ENCODE measurements at places on chromosomes 7 and 10.

DNA sequence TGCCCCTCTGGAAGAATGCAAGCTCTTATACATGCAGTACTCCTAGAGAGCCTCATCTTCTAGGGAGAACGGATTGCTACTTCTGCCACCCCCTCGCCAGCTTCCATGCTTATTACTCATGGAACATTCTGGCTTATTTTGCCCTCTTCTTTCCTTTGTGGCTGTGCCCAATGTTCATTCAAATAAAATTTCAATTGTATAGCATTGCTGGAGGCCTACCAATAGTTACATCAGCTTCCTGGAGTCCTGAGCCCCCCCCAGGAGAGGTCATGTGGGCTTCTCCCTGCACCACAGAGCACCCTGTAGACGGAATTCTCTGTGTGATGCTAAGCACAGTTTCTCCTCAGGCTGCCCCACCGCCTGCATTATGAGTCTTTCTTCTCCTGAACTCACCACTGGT lies 1094.0 kb downstream of the KCNMA1 start:
- DNase-seq = no peak

DNA sequence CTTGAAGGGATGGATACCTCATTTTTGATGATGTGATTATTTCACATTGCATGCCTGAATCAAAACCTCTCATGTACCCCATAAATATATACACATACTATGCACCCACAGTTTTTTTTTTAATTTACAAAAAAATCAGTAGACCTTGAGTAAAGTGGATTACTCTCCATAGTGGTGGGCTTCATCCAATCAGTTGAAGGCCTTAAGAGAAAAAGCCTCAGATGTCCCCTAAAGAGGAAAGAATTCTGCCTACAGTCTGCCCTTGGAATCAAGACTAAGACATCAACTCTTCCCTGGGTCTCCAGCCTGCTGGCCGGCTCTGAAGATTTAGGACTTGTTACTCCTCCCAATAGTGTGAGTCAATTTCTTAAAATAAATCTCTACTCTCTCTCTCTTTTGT lies 1.1 kb downstream of the AZGP1 start:
- DNase-seq = no peak

DNA sequence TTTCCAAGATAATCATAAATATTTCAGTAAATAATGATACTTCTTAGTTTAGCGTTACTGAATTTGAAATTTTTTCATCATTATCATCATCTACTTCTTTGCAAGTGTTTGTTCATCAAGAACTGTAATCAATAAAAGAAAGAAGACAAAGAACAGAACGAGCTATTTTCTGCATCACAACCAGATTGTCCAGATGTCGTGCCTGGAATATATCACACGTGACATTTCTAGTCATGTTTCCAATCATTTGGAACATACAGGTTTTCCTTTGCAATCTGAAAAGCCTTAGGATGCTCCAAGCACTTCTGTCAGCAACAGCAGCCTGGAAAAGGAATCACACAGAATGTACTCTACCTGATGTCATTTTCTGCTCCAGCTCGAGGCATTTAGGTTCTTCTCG lies 107.4 kb downstream of the FAM107B start:
- DNase-seq = no peak

DNA sequence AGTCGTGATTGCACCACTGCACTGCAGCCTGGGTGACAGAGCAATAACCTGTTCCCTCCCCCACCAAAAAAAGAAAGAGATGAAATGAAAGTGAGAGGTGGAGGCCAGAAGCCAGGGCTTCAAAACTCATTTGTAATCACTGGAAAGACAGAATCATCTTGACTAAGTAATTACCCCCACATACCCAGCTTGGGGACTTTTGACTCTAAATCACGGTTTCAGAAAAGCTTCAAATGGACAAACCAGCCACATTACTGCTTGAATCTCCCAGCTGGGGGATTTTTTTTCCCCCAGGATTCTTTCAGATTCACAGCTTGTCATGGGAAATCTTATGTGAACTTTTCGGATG lies 361.0 kb downstream of the FRMD4A start:
- no peak for DNase-seq

DNA sequence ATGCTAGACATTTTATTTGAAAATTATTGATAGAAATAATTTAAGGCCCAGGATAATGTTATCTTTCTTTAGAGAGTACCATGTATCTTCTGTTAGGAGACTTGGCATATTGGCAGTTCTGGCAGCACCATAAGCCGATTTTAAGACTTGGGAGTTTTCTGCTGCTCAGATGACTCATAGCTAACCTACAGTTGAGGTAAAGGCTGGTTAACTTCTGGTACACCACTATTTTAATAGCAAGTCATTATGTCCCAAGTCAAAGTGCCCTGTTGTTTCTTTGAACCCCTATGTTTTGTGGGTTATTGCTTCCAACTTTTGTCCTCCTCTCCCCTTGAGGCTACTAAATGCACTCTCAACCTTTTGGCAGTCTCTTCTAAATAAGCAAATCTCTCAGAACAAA lies 25.2 kb downstream of the ATRNL1 start:
- no peak for DNase-seq

DNA sequence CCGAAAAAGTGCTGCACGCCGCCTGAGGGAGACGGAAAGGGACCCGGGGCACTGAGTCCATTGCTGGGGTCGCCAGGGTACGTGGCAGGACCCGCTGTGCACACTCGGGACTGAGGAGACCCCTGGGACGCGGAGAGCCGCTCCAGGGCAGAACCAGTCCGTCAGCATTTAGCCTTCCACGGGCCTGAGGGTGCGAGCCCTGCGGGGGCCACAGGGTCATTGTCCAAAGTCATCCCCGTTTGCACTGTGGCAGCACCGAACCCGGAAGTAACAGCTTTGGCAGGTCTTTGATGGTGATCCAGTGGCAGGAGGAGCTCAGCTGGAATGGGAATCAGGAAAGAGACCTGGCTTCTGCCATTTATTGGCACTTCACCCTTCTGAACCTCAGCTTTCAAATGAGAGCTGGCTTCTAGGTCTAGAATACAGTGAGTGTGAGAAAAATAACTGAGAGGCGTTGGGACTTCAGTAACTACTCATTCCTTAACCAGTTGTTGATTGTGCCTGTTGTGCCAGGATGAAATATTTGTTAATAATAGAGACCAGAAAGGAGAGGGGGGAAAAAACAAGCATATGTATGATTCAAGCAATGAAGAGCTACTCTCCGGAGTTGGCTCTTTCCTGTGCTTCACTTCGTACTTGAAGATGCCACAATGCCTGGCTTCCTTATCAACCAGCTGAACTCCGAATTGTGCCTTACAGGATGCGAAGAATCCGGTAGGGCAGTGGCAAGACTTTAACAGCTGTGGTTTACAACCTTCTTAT lies 811 bp upstream of the ARHGAP12 start:
- DNase-seq = peak; percentile 54

DNA sequence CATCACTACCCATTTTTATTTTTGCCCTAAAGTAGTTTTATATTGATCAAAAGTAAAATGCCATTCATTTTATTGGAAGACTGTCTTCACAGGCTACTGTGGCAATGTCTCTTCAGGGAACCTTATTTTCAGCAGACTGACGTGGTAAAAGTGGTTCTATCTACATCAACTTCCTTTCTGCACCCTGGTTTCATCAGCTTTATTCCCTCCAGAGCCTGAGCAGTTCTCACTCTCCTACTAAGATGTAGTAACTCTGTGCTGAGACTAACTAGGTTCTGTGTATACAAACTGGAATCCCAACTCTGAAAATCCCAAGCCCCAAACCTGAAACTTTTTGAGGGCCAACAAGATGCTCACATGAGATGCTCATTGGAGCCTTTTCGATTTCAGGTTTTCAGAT lies 155.3 kb downstream of the SFMBT2 start:
- DNase-seq = no peak

- peak; percentile 87 for DNase-seq
These were observed 9.2 kb downstream of the PLAU start for GRCh38 chr10:73920089-73920488.

GRCh38 chr7:87129332-87129731 lies 22.9 kb upstream of the DMTF1 start:
- DNase-seq = no peak

GRCh38 chr10:80163741-80164341 lies 31.3 kb downstream of the PLAC9 start:
- DNase-seq = peak; percentile 47

DNA sequence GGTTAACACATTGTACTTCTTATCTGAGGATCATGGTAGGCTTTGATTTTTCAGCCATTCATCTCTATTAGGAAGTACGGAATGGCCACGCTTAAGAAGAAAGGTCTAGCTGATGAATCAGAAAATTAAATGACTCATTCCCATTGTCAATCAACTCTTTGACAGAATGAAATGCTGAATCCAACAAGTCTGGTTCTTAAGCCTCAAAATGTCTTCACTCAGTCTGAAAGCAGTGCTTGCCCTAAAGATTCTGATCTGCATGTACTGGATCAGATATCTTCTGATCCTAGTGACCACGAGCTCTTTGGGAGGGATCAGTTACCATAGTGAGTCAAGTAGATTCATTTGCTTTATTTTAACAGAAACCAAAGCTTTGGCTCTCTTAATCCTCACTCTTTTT lies 5.7 kb upstream of the CELF2 start:
- no peak for DNase-seq
